Activated CD4-positive, alpha-beta memory T cell treated with anti-CD3 and anti-CD28 coated beads for 36 hours (primary cell): ENCODE measurements at places on chromosomes 16 and 17.

DNA sequence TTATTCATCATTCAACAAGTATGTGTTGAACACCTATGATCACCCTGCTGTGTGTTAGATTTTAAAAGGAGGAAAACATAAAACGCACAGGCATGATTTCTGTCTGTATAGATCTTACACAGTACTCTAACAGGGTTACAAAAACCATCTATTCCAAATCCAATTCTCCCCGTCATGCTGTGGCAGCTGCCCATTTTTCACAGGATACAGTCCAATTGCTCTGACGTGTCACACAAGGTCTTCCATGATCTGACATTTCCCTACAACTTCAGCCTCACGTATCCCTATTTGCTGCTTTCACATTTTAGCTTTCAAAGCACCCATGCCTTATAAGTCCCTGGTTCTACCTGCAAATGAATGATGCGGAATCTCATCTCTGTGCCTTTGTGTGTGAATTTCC lies 67.0 kb upstream of the CNTNAP4 start:
- DNase-seq, result no peak

GRCh38 chr16:10561001-10561400 lies 19.4 kb downstream of the EMP2 start:
- DNase-seq, result no peak

GRCh38 chr17:68957944-68958343 lies 2.8 kb upstream of the ABCA8 start:
- DNase-seq, result no peak

DNA sequence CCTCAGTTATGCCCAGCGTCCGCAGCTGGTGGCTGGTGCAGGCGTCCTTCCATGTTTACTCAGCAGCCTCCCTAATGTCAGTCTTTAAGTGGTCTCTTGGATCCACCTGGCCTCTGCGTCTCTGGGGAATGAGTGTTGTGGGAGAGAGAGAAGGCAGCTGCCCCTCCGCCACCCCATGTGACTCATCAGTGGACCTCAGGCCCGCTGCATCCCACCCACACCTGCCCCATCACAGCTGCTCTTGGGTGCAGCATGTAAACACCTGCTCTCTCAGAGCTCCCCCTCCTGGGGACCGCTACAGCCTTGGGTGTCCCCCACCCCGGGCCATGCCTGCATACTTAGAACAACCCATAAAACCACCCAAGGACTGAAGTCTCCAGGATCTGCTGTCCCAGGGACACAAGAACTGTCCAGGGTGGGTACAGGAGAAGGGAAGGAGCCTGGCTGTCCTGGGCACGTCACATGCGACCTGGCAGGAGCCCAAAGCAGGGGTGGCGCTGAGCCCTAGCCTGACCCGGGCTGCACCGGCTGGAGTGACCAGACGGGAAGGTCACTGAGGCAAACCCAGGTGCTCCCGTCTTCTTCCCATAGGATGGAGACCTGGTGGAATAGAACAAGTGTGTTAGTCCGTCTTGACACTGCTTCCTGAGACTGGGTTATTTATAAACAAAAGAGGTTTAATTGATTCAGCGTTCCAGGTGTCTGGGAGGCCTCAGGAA lies 4.2 kb downstream of the C16orf90 start:
- peak; percentile 26 for DNase-seq

DNA sequence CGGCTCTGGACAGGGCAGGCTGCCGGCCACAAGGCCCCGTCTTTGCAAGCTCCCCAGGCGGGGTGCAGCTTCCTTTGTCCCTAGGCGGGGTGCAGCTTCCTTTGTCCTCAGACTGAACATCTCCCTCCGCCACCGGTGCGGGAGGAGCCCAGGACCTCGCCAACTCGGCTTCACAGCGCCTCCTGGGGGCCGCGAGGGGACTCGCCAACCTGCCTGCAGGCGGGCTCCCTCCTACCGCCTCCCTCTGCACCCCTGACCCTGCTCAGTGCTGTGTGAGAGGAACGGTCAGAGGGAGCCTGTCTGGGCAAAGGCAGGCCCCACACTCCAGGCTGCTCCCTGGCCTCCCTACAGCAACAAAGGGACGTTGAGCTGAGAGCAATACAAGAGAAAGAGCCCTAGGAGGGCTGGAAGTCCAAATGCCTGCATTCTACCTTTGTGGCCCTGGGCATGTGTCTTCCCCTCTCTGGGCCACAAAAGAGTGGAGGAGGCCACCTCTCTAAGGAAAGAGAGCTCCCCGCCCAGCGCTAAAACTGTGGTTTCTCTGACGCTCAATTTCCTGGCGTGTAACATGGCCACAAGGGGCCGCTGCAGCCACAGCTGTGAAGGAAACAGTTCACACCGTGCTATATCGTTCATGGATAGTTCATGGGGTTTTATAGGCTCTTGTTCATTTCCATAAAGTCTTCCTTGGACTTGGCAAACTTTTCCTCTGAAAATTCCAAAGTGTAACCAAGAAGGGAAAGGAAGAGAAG lies 20.9 kb upstream of the KRT19 start:
- DNase-seq, result peak; percentile 91

GRCh38 chr17:50681263-50682200 lies 26.2 kb downstream of the ANKRD40 start:
- no peak for DNase-seq

- peak; percentile 43 for DNase-seq
Observed at GRCh38 chr17:63751806-63752205, 10.2 kb upstream of the STRADA start.

GRCh38 chr17:39240631-39241030 lies 14.9 kb upstream of the STAC2 start:
- no peak for DNase-seq

GRCh38 chr17:50560931-50561745 lies 623 bp downstream of the CACNA1G start:
- no peak for DNase-seq
